Fibroblast of skin of scalp (primary cell): ENCODE measurements at places on chromosomes 13 and 19.

DNA sequence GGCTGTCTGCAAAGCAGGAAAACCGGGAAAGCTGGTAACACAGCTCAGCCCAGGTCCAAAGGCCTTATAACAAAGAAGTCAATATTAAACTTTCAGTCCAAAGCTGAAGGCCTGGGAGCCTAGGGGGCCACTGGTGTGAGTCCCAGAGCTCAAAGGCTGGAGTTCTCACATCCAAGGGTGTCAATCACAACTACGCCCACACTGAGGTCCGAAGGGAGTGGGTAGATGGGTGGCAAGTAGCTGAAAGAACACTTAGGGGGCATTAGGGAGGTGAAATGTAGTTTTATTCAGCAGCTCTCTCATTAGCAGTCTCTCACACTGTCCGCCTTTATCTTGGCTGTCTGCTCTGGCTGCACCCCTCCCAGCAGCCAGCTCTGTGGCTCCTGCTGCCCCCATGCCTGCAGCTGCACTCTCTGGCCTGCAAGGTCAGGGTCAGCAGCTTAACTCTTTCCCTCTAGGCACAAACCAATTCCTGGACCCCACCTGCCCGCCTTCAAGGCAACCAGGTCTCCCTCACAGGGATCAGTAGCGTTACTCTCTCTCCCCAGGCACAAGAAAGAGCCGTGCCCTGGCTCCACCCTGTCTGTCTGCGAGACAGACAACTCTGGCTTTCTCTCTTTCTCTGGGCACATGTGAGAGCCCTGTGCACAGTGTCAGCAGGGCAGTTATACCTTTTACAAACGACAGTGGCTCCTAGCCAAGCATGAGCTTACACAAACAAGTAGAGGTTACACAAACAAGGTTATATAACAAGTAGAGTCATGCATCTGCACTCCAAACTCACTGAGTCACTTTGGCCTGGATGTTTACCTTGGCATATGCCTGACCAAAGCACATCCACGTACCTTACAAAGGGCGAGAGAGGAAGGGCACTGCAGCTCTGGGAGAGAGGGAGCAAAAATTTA lies 249.4 kb upstream of the PCDH20 start:
- DNase-seq, result no peak

DNA sequence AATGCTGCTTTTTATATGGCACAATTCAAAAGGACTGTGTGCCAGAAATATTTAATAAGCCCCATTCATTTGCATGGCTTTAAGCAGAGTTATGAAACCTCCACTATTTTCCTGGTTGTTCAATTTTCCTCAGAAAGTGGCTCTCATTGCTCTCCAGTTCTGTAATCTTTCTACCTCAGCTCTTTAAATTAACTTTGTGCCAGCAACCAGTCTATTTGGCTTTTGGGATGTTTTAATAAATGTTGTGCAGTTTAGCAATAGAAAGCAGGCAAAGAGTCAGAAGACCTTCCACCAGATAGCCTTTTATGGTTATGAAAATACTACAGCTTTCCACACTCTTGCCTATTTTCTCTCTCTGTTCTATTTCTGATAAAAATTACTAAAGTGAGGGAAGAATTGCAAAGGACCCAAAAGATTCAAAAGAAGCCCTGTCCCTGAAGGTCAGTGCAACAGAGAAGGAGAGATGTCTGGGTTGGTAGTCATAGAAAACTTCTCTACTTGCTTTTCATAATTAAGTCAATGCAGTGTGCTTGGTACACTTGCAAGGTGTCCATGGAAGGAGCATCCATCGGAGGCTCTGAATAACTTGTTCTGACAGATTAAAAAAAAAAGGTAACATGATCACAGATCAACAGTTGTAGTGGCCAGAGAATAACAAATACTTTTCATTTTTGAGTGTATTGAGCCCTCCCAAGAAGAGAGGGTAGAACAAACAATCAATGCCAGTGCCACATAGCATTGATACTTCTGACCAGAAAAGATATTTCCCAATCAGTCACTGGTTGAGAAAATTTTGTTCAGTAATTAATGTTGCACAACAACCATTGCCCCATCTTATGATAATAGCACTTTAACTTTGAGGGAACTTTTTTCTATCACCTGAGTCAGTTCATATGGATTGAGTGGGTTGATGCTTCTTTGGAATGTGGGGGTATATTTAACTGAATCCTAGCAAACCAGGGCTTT lies 48.4 kb upstream of the SPRY2 start:
- DNase-seq, result no peak

DNA sequence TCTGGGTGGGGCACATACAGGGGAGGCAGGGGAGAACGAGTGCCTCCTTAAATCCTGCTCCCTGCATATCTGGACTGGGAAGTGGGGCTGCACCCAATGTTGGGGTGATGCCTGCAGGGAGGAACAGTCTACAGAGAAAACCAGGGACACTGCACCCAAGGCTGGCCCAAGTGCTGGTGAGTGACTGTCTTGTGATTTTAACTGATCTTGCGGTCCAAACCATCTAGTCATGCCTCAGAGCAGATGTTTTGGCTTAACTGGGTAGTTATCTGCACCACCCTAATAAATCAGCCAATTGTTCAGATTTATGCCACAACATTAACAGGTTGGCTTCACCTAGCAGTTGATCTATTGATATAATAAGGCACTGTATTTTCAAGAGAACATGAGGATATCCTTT lies 219.2 kb upstream of the IRS2 start:
- no peak for DNase-seq

GRCh38 chr13:94335761-94336526 lies 143.5 kb downstream of the DCT start:
- no peak for DNase-seq
